ENCODE measurements at places on chromosomes 3 and 15. TPM values are rescaled to one million over a fixed set of nuclear protein-coding genes. Genes with fewer than 3 reads are reported as not detected.

The PPP1R14D gene
- not detected for polyA plus RNA-seq

The MNS1 gene
- 2.1 TPM for polyA plus RNA-seq

The SLC51A gene
- polyA plus RNA-seq, result 3.7 TPM

The TJP1 gene
- polyA plus RNA-seq, result 15.0 TPM

The SLC15A2 gene
- polyA plus RNA-seq, result 2.1 TPM

The LRTM1 gene
- polyA plus RNA-seq, result not detected

The ULK4 gene
- polyA plus RNA-seq, result 1.6 TPM

The COLQ gene
- 7.7 TPM for polyA plus RNA-seq

The CCDC54 gene
- polyA plus RNA-seq, result not detected

The NIPA2 gene
- 10.5 TPM for polyA plus RNA-seq

The POPDC2 gene
- polyA plus RNA-seq, result 17.5 TPM

The RTP3 gene
- not detected for polyA plus RNA-seq

The PLXNB1 gene
- polyA plus RNA-seq, result 6.1 TPM

The KNG1 gene
- not detected for polyA plus RNA-seq

The SMCO1 gene
- polyA plus RNA-seq, result not detected

The ANKUB1 gene
- polyA plus RNA-seq, result not detected

The DISP2 gene
- 19.4 TPM for polyA plus RNA-seq

The IQCF6 gene
- polyA plus RNA-seq, result not detected

The NAA80 gene
- polyA plus RNA-seq, result 19.8 TPM

The ZBED2 gene
- polyA plus RNA-seq, result not detected

The CLRN1 gene
- 10.0 TPM for polyA plus RNA-seq

The KCNAB1 gene
- polyA plus RNA-seq, result 3.4 TPM

The FOXB1 gene
- polyA plus RNA-seq, result not detected

The TRPC1 gene
- polyA plus RNA-seq, result 4.8 TPM

The FANCD2OS gene
- not detected for polyA plus RNA-seq

The ZNF620 gene
- 2.6 TPM for polyA plus RNA-seq

The HRG gene
- polyA plus RNA-seq, result not detected

The UPK1B gene
- polyA plus RNA-seq, result not detected

The TATDN2 gene
- polyA plus RNA-seq, result 16.7 TPM

The DNAH12 gene
- polyA plus RNA-seq, result 0.84 TPM

The C2CD4A gene
- polyA plus RNA-seq, result 0.10 TPM

The ACAN gene
- polyA plus RNA-seq, result 1.4 TPM

The DET1 gene
- polyA plus RNA-seq, result 4.8 TPM

The DOCK3 gene
- polyA plus RNA-seq, result 6.0 TPM

The UBA5 gene
- 89.2 TPM for polyA plus RNA-seq

The MAP6D1 gene
- polyA plus RNA-seq, result 2.5 TPM

The SLC49A4 gene
- 2.2 TPM for polyA plus RNA-seq

The CLDN18 gene
- polyA plus RNA-seq, result 0.03 TPM

The CDCP1 gene
- 0.79 TPM for polyA plus RNA-seq

The TRPM1 gene
- polyA plus RNA-seq, result not detected

The EFCAB12 gene
- 2.8 TPM for polyA plus RNA-seq

The NEK10 gene
- 0.55 TPM for polyA plus RNA-seq

The PIERCE2 gene
- polyA plus RNA-seq, result 3.5 TPM

The GRK7 gene
- not detected for polyA plus RNA-seq

The CSPG4 gene
- 6.6 TPM for polyA plus RNA-seq

The CFAP100 gene
- not detected for polyA plus RNA-seq

The MST1R gene
- 0.18 TPM for polyA plus RNA-seq

The SKOR1 gene
- 1.0 TPM for polyA plus RNA-seq

The RHCG gene
- 0.72 TPM for polyA plus RNA-seq

The MAGI1 gene
- polyA plus RNA-seq, result 13.7 TPM

The ARGFX gene
- not detected for polyA plus RNA-seq

The KLF15 gene
- 3.6 TPM for polyA plus RNA-seq

The KIF15 gene
- polyA plus RNA-seq, result 0.24 TPM

The TMEM45A gene
- polyA plus RNA-seq, result 33.6 TPM

Data from adrenal gland (tissue), 19 donors.